ENCODE measurements at places on chromosomes 2 and 18.

GRCh38 chr2:18408638-18409037 lies 151.8 kb downstream of the RDH14 start:
- DNase-seq, result no peak

- DNase-seq, result peak; percentile 41
These were observed 26.6 kb upstream of the NOTO start for GRCh38 chr2:73175663-73176204.

GRCh38 chr2:231041061-231041689 lies 3.9 kb downstream of the C2orf72 start:
- no peak for DNase-seq

- DNase-seq, result no peak
These were observed 35.8 kb downstream of the SPOPL start for GRCh38 chr2:138537170-138537915.

- no peak for DNase-seq
These were observed 1.7 kb downstream of the FOSL2 start for GRCh38 chr2:28394331-28394877.

DNA sequence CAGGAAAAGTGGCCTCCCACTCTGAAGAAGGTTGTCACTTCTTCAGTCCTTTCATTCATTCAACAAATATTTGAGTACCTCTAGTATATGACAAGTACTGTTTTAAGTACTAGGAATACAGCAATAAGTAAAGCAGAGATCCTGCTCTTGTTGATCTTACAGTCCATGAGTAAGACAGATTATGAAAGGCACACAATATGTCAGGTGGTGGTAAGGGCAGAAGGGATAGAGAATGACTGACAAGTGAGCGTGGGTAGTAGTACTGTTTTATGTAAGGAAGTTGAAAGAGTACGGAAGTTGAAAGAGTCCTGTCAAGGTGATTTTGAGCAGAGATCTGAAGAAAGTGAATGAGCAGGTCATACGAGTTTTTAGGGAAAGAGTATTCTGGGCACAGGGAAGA lies 111.3 kb downstream of the GALNT1 start:
- no peak for DNase-seq

DNA sequence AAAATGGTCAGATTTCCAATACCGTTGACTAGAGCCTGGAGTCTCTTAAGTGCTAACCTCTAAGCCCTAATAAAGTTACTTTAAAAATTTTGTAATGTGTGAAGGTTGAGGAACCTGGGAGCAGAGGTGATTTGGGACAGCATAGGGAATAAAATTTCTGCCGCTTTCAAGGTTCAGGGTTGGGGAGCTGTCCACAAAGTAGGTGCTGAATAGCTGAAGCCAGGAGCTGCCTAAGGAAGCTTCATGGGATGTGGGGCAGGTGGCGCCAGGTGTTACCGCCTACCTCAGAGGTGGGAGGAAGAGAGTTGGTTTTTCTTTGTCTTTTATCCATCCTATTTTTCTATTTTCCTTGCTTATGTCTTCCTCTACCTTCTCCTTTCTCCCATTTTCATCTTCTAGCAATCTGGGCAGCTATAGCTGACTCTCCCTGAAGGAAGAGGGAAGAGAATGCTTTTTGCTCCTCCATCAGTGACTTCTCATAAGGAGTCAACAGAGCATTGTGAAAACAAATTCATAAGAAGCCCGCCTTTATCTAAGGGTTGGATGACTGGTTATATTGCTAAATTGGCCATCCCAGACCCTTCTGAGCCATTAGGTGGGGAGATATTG lies 178.7 kb downstream of the CLIP4 start:
- DNase-seq, result no peak

- no peak for DNase-seq
These were observed 61.9 kb downstream of the MEIS1 start for GRCh38 chr2:66496670-66497420.

GRCh38 chr2:28166956-28167355 lies 225.7 kb upstream of the FOSL2 start:
- no peak for DNase-seq

DNA sequence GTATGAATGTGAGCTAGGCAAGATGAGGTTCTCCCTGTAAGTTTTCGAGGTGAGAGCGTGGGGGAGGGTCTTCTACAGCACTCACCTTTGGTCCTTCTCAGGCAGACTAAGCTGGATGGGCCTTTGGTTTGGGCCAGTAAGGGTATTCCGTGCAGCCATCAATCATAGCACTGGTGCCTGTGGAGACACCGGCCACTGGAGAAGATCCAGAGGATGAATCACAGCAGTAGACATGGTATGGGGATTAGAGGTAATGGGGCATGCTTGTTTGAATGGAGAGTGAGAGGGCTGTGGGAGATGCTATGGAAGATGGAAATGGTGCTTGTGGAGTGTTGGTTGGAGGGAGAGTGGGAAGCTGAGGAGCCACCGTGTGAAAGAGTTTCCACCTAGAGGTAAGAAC lies 16.1 kb downstream of the MAPRE3 start:
- DNase-seq, result no peak

DNA sequence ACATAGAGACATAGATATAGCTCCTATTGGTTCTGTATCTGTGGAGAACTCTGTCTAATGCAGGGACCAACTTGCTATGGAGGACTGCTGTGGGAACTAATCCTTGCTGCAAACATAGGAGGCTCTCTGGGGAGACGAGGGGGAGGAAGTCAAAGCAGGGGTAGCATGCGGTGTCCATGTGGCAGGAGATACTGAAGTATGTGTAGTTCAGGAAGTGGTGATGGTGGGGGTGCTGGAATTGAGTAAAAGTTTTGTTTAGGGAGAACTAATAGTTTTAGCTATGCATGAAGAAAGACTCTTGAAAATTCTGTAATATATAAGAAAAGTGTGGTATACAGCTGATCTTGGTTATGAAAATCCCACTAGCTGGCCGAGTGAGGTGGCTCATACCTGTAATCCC lies 62.0 kb downstream of the ANKRD44 start:
- DNase-seq, result no peak

- no peak for DNase-seq
These were observed 14.0 kb upstream of the MTA3 start for GRCh38 chr2:42554392-42554791.

DNA sequence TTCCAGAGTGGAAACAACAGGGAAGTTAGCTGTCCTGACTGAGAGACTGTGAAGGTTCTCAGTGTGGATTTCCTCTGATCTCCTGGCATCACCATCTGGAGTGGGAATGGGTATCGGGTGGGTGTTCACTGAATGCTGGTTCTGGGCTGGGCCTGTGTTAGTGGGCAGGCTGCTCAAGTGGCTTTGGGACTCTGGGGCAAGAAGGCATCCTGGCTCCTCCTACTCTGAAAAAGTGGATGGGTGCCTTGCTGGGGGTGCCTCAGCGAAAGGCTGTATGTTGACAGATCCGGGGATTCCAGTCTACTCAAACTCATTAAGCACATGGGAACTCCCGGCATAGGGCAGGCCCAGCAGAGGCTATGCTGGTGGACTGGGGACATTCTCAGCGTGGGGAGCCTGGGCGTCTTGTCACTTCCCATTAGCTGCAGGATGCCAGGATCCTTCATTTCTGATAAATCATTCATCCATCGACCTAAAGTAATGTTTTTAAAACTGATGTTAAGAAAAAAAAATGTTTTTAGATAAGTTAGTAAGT lies 27.5 kb upstream of the CHRNA1 start:
- DNase-seq, result no peak

DNA sequence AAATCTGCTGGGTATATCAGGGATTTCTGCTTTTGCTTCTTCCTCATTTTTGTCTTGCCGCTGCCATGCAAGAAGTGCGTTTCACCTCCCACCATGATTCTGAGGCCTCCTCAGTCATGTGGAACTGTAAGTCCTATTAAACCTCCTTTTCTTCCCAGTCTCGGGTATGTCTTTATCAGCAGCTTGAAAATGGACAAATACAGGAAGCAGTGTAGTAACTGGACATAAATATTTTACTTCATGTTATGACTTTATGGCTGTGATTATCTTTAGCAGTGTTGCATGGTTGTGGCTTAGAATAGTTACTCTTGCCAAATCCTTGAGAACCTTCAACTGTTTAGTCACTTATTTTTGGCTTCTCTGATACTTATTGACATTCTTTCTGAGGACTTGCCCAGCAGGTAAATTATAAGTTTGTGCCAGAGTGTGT lies 66.2 kb upstream of the DLX2 start:
- no peak for DNase-seq

- no peak for DNase-seq
These were observed 75.3 kb downstream of the REV1 start for GRCh38 chr2:99414566-99414965.

DNA sequence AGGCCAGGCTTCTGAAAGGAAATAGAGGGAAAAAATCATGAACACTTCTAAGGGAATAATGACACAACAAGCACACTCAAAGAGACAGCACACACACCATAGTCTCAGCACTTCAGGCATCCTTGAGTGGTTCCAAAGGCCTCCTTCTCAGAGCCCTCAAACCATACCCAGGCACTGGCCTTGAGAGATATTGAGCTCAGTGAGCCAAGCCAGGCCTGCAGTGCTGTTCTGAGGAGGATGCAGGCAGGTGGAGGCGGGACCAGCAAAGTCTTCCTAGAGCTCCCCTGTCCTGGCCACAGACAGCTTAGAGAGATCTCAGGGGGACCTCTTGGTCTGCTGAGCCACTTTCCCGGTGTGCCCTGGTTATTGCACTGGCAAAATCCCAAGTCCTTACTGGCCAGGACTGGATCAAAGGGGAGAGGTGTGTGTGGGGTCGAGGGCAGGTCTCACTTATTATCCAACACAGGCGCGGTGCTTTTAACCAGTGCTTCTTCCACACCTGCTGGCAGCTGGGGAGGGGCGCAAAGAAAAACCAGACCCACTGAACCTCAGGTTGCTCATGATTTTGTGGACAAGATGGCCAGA lies 86.8 kb upstream of the HAAO start:
- DNase-seq, result no peak

DNA sequence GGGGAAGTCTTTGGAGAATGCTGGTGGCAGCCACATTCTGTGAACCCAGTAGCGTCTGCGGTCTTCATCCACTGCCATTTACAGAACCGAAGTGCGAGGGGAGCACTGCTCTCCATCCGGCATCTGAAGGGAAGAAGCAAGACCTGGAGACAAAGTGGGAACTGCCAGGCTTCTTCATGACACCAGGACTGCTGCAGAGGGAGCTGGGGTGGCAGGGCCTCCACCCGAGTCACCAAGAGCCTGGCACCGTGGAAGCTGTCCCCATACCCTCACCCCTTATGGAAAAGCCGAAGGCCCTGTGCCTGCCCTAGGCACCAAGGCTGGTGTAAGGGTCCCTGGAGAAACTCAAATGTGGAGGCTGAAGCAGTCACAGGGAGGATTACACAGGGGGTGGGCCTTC lies 79.8 kb downstream of the CIB4 start:
- no peak for DNase-seq

DNA sequence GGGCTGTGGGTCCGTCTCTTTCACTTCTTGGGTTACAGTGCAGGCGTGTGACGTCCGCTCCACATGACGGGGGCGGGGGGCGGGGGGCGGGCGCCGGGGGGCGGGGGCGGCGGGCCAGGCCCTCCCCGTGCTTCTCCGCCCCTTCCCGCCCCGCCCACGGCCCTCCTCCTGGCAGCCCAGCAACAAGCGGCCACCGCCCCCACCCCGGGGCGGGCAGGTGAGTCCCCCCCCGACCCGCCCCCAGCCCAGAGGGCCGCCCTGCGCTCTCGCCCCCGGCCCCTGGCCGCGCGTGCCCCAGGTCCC lies 3.6 kb downstream of the ZNF516 start:
- DNase-seq, result no peak

GRCh38 chr2:3535794-3536681 lies 16.7 kb upstream of the ADI1 start:
- DNase-seq, result no peak

- no peak for DNase-seq
These were observed 42.3 kb upstream of the MYO1B start for GRCh38 chr2:191202881-191203397.

DNA sequence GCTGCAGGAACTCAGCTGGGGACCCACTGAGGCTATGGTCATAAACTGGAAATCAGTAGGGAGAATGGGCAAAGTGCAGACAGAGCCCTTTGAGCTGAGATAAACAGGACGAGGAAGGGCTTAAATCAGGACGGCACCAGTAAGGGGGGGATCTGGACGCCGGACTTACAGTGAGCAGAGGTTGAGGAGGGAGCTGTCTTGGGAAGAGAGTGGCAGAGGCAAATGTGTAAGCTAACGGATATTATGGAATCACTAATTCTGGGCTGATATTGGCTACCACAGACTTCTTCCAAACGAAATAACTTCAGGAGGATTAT lies 539 bp downstream of the CYP27A1 start:
- no peak for DNase-seq

DNA sequence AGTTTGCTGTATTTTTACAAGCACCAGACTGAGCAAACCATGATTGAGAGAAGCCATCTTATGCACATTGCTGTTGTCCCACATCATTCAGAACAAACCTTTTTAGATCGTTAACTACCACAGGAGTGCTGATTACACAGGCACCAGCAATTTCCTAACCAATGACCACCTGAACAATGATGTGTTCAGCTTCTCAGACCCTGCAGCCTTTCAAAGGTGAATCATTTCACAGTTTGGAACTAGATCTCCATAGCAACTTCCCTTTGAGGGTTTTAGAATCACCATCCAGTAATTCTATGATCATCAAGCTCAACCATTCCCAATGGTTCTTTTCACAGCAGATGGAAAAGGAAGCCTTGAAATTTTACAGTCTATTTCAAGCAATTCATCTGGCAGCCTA lies 71.4 kb downstream of the OLA1 start:
- no peak for DNase-seq

DNA sequence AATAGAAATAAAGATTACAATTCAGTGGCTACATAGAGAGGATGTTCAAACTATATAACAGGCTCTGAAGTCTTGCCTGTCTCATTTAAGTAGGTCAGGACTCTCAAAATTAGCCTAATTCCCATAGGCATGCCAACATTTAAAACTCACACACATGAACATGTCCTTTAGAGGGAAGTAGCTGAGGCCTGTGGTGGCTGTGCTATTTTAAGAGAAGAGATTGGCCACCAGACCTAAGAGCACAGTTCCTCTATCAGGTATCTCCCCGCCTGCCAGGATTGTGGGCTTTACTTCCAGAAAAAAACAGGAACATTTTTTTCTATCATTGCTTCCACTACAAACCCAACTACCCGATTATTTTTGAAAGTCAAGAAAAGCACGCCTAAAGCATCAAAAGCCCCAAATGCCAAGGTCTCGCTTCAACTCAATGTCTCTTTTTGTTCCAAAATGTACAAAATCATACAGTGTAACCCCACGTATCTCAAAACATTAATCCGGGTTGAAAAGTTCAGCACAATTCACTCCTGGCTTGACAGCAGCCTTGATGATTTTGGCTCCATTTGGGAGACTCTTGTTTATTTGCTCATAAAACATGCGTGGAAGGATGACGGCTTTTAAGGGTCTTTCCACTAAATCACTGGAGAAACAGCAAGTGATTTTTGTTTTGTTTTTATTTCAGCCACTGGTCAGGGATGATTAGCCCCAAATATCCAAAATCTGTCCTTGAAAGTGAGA lies 15.3 kb downstream of the FHL2 start:
- no peak for DNase-seq

DNA sequence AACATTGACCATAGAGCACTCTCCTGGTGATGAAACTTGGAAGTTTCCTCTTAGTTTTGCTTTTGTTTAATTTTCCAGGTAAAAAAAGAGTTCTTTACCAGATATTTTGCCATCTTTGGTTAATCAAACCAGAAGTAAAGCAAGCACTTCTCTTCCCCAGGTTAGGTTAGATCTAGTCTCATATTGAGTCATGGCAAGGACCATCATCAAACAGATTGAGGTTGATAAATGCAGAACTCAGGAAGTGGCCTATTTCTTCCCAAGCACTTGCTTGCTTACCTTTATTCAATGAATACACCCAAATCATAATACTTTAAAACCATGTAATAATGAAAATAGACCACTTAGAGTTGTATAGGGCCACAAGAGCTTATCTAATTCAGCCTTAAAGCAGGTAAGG lies 23.4 kb downstream of the DNAH6 start:
- no peak for DNase-seq

GRCh38 chr2:218354850-218355443 lies 1.7 kb upstream of the CATIP start:
- DNase-seq, result no peak
